Osteocyte (in vitro differentiated cells): ENCODE measurements at places on chromosomes 13 and 19.
A peak's percentile ranks its signal among the peaks of the same experiment; 100 is the strongest.

DNA sequence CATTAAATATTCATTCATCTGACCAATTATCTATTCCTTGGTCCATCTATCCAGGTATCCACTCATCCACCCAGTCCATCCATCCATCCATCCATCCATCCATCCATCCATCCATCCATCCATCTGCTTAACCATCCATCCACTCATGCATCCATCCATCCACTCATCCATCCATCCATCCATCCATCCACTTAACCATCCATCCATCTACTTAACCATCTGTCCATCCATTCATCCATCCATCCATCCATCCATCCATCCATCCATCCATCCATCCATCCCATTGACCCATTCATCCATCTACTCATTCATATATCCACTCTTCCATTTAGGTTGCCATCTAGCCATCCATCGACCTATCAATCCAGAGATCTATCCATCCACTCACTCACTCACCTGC, 11.4 kb downstream of the MYBPC2 start:
- no peaks in the 10 kb centered on the region for H3K36me3 ChIP-seq
- H3K4me1 ChIP-seq, result no peaks in the 10 kb centered on the region
- no peaks in the 10 kb centered on the region for H3K27me3 ChIP-seq
- no peak overlapping the region for H3K27ac ChIP-seq
- H3K4me3 ChIP-seq, result no peak overlapping the region

GRCh38 chr13:101529422-101529821, 76.9 kb downstream of the ITGBL1 start:
- peaks cover 34% of the 10 kb centered on the region for H3K36me3 ChIP-seq
- peak overlapping the region; percentile 79 for H3K27ac ChIP-seq
- peak overlapping the region; percentile 20 for H3K4me3 ChIP-seq
- H3K4me1 ChIP-seq, result peaks cover 70% of the 10 kb centered on the region
- no peaks in the 10 kb centered on the region for H3K27me3 ChIP-seq

DNA sequence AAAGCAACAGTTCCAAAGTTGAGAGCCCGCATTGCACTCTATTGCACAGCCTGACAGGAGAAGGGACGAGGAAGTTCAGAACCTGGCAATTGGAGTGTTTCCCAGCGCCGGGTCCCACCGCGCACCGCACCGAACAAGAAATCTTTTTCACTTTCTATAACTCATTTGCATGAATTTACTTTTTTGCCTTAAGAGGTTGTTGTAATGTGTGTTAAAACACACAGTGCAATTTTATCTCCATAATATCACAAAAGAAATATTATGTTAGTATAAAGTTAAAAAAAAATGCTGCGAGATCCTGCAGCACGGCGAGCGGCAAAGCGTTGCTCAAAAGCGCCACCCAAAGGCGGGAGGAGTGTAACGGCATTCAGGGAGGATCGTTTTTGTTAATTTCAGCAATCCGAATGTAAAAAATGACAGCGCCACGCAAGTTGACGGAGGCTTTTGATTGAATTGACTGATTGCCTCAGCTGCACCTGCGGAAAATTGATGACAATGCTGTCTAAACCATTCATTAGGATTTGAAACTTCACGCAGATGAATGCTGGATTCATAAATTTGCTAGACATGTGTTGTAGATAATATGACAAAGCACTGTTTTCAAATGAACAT, 303.6 kb upstream of the ZNF507 start:
- peaks cover 3% of the 10 kb centered on the region for H3K4me1 ChIP-seq
- H3K36me3 ChIP-seq, result no peaks in the 10 kb centered on the region
- peaks cover 4% of the 10 kb centered on the region for H3K27me3 ChIP-seq
- H3K4me3 ChIP-seq, result peak overlapping the region; percentile 40

GRCh38 chr13:25375727-25376358, 4.1 kb downstream of the ATP8A2 start:
- DNase-seq, result no peak
- H3K27me3 ChIP-seq, result peaks cover 71% of the 10 kb centered on the region
- no peak overlapping the region for H3K27ac ChIP-seq
- H3K4me1 ChIP-seq, result peaks cover 3% of the 10 kb centered on the region
- H3K36me3 ChIP-seq, result no peaks in the 10 kb centered on the region

DNA sequence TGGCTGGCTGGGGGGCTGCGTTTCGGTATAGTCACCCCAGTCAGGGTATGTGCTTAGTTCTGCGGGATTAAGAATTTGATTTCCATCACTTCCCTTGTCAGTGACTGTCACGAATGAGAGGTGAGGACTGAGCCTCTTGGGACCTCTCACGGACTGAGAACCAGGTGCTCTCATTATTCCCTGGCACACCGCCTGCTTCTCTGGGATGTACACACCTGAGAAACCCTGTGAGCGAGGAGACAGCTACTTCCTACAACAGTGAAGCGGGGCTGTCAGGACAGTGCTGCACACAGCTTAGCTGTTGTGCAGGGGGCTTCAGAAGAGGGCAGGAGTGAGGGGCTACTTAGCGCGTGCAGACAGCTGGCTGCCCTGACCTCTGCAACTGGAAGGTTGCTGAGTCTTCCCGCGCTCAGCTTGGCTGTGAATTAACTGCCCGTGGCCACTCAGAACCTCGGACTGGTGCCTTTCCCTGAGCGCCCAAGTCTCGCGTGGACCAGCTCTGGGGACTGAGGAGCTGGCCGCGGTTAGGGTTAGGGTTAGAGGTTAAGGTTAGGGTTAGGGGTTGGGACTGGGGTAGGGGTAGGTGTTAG, 65.3 kb upstream of the MCF2L start:
- H3K27me3 ChIP-seq, result peaks cover 61% of the 10 kb centered on the region
- no peak for DNase-seq
- H3K36me3 ChIP-seq, result no peaks in the 10 kb centered on the region
- H3K4me3 ChIP-seq, result no peak overlapping the region
- no peaks in the 10 kb centered on the region for H3K4me1 ChIP-seq
